Activated CD8-positive, alpha-beta memory T cell treated with anti-CD3 and anti-CD28 coated beads for 48 hours (primary cell): ENCODE measurements at places on chromosomes 13 and 19.

GRCh38 chr13:111880185-111880584 lies 186.8 kb upstream of the SOX1 start:
- no peak for DNase-seq

DNA sequence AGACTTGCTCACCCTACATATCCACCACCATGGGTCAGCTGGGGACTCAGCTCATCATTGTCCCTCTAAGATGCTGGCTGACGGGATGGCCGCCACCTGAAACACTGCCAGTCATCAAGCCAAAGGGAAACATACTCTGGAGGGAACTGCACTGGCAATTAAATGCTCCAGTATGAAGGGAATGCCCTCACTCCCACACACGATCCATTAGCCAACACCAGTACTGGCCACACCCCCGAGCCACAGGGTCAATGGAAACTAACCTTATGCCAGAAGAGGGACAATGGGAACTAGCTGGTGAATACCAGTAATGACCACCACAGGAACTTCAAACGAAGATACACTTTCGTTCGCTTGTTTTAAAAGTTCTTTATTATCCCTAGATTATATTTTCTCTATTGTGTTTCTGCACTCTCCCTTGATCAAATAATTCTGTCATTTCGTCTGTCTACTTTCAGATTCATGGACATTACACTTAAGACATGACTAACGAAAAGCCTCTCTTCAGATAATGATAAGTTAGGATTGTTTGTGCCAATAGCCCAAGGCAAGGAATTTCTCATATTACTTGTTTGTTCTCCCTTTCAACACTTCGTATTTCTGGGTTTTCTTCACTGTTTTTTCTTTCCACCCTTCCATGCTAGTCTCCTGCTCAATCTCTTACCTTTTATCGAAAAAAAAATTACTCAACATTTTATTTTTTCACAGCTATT lies 1.7 kb upstream of the ZNF507 start:
- no peak for DNase-seq

DNA sequence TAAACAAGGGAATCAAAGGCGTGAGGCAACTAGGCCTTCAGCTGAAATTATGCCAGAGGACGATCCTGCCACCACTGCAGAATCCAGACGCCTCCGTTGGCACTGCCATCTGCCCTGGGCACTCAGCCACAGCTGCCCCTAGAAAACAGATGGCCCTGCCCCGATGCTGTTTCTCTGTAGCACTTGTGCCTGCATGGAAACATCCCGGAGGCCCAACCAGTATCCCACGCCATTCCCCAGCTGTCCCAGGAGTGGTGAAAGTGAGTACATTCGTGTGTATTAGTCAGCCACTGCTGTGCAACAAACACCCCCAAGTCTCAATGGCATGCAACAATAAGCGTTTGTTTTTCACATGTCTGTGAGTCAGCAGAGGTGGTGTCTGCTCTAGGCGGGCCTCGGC lies 8.9 kb upstream of the CRTC1 start:
- DNase-seq = no peak

DNA sequence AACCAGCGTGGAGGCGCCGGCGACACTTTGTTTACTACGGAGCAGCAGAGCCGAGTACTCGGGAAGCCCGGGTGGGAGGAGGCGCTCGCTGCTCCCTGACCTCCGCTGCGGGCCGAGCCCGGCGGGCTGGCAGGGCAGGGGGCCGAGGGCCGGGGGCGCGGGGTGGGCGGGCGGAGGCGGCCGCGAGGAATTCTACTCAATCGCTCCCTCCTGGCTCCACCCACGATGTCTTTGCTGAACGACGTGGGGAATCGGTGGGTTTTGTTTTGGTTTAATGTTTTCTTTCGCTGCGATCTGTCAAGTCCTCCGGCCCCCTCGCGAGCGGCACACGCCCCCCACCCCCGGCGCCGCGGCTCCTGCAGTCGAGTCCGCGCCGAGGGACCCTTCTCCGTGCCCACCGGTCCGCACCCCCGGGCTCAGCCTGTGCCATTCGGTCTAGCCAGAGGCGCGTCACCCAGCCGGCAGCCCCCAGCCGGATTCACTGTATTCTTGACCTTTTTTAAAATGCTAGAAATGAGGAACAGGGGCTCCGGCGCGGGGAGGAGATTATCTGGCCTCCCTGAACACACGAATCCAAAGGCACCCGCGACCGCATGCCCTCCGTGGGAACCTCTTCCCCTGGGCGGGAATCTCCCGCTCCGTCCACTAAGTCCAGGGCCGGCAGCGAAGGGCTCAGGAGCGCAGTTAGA lies 636 bp upstream of the FOXO1 start:
- DNase-seq = no peak

DNA sequence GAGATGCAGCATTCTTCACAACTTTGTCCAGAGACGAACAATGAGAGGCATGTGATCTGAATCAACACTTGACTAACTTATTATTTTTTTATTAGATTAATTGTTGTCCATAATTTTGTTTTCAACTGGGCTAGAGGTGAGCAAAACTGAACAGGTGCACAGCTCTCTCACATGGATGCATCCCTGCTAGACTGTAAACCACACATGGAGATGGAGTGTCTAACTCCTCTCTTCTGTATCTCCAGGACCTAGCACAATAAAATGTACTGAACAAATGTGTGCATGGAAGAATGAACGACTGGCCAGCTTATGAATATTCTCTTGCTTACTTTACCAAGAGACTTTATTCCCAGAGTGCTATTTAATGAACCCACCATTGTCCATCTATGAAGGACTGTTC lies 627.7 kb downstream of the LIG4 start:
- DNase-seq = no peak

- DNase-seq = no peak
These were observed 76.6 kb upstream of the SOX1 start for GRCh38 chr13:111990362-111990761.

GRCh38 chr19:56959205-56959604 lies 118.7 kb upstream of the PEG3 start:
- DNase-seq = no peak

DNA sequence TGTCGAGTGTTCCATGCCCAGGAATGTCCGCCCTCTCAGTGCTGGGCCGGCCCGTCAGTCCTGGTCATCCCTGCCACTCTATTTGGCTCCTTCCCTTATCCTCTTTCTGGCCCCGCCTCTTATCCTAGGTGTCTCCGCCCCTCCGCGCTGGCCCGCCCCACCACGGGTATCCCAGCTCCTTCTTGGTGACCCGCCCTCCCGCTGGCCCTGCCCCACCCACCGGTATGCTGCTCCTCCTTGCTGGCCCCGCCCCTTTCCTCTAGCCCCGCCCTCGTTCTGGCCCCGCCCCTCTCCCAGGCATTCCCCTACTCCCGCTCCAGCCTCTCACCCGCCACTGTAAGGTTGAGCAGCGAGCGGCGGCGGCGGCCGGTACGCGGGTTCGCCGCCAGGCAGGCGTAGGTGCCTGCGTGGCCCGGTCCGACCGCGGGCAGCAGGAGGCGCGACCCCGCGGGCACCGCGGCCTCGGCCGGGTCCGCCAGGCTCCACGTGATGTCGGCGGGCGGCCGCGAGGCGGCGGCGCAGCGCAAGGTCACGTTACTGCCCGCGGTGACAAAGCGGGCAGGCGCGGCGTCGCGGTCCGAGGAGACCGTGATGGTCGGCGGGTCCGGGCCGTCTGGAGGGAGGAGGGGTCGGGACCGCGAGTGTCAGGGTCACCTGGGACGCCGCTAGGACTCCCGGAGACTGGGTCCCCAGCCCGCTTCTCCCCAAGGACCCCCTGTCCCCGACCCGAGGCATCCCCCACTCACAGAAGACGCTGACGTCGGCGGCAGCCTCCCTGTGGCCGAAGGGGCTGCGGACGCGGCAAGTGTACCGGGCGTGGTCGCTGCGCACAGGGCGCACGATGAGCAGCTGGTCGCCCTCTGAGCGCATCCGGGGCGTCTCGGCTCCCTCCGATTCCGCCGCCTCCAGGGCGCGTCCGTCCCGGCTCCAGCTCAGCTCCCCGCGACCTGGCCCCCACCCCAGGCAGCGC lies 2.0 kb downstream of the VSIG10L start:
- peak; percentile 86 for DNase-seq

DNA sequence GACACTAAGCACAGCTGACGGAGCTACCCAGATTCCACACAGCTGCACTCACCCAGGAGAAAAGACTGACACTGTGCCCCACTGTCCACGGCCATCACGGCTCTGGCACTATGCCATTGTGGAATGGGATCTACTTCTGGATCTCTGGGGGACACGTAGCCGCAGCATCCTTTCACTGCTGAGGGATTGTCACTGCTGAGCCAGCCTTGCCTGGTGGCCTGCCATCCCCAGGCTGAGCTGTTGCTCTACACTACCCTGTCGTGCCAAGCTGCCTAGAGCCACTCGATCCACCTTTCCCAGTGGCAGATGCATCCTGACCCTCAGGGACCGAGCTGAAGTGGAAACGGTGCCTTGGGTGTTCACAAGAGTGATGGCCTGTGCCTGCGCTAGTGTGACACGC lies 5.0 kb upstream of the LILRB5 start:
- no peak for DNase-seq

DNA sequence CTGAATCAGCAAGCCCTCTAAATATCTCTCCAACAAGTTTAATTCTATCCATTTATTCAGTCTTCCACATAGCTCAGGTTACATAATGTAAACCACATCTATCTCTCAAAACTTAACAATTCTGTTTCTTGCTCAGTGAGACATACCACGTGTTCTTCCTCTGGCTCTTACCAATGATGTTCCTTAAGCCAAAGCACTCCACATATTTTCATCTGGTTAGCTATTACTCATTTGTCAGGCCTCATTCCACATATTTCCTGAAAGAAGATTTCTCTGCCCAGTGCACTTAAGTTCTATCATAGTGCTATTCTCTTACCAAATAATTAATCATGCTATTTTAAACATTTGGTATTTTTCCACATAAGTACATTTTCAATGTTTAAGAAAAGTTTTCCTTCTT lies 403.3 kb upstream of the ATXN8OS start:
- no peak for DNase-seq

- DNase-seq = no peak
These were observed 10.0 kb upstream of the SPC24 start for GRCh38 chr19:11165486-11166030.
